ENCODE measurements at places on chromosomes 3 and 15.

DNA sequence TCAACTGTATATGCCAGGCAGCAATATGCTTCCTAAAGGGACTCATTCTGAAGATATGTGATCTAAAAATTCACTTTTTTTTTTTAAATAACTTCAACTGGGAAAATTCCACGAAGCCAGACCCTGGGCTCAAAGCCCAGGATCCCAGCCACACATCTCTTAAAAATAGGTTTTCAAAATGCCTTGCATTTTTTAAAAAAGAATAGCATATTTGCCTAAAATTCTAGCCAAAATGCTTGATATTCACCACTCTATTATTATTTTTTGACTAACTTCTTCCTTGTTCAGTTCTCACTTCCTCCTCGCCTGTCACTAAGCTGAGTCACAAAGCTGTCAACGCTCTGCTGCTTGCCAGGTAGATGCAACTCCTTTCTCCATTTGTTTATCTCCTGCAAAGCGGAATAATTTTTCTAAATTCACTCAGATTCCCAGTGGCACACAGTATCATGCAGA, 28.0 kb upstream of the VGLL4 start:
- DNase-seq = no peak

- no peak for DNase-seq
These were observed 553.4 kb downstream of the OCA2 start for GRCh38 chr15:27545494-27546255.

DNA sequence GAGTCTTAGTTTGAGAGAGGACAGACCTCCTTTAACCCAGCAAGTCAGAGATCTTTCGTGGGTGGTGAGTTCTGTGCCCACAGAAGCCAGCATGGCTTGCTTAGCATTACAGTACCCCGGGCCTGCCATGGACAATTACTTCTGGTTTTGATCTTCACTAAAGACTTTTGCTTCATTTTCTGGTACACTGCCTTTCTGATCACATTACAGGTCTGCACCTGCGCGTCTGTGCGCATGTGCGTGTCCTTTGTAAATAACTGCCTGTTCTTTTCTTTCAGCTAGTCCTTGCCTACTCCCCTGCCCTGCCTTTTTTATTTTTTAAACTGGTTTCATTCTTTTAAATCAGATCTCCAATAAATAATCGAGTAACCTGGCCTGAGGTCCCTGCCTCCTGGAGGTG, 57.1 kb upstream of the CMTM8 start:
- DNase-seq = no peak

GRCh38 chr15:96593735-96594134, 263.2 kb downstream of the NR2F2 start:
- DNase-seq = no peak
